ENCODE measurements at places on chromosomes 7 and 10. TPM values are rescaled to one million over a fixed set of nuclear protein-coding genes. Genes with fewer than 3 reads are reported as not detected.

The SMKR1 gene
- total RNA-seq: not detected

The TMEM225B gene
- total RNA-seq: 1.00 TPM

The MRLN gene
- total RNA-seq: not detected

The AVL9 gene
- 24.9 TPM for total RNA-seq

The WAPL gene
- total RNA-seq: 20.0 TPM

The SFTPA1 gene
- total RNA-seq: 0.32 TPM

The PON3 gene
- 2.0 TPM for total RNA-seq

The CRHR2 gene
- total RNA-seq: not detected

The FEZF1 gene
- not detected for total RNA-seq

The ATOH7 gene
- not detected for total RNA-seq

The EXOSC1 gene
- total RNA-seq: 30.8 TPM

The FAM185A gene
- 7.5 TPM for total RNA-seq

The TSPAN33 gene
- 1.6 TPM for total RNA-seq

The PDK4 gene
- total RNA-seq: 1.5 TPM

The OR2A42 gene
- total RNA-seq: not detected

The CPA2 gene
- total RNA-seq: not detected

The AKR1C4 gene
- not detected for total RNA-seq

All from esophagus mucosa (tissue), 1 donor.